ENCODE measurements at places on chromosomes 6 and 20.

DNA sequence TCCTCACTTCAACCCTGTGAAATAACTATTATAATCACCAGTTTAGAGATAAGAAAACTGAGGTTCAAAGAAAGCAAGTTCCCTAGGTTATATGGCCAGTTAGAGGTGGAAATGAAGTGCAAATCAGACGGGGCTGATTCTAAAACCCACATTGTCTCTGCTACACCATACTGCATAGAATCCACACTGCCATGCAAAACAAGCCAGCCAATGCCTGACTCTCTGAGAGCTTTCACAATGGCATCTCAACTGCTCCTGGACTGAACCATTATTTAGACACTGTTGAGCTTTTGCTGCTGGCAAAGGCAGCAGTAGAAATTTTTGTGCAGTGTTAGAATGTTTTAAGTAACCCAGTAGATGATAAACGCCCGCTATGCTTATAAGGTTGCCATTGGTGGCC, 195.2 kb upstream of the CNR1 start:
- DNase-seq = no peak

- no peak for DNase-seq
Observed at GRCh38 chr20:2707353-2708072, 14.9 kb downstream of the EBF4 start.

DNA sequence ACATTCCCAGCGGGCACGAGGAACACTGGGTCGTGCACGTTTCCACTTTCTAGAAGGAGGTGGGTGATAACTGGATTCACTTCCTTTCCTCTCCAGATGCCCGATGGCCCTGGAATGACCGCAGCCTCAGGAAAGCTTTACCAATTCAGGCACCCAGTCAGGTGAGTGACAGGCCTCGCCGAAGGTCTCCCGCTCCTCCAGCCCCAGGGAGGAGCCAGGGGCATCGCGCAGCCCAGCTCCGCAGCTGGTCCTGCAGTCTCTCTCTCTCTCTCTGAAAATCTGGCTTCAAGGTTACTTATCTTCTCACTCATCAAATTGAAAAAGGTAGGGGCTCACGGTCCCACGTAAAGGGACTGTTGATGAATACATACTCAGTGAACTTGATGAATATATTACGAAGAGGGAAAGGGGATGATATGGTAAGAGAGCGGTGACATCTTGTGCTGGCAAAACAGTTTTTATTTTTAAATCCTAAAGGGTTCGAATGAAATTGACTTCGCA, 891 bp downstream of the RIPPLY2 start:
- DNase-seq = no peak

DNA sequence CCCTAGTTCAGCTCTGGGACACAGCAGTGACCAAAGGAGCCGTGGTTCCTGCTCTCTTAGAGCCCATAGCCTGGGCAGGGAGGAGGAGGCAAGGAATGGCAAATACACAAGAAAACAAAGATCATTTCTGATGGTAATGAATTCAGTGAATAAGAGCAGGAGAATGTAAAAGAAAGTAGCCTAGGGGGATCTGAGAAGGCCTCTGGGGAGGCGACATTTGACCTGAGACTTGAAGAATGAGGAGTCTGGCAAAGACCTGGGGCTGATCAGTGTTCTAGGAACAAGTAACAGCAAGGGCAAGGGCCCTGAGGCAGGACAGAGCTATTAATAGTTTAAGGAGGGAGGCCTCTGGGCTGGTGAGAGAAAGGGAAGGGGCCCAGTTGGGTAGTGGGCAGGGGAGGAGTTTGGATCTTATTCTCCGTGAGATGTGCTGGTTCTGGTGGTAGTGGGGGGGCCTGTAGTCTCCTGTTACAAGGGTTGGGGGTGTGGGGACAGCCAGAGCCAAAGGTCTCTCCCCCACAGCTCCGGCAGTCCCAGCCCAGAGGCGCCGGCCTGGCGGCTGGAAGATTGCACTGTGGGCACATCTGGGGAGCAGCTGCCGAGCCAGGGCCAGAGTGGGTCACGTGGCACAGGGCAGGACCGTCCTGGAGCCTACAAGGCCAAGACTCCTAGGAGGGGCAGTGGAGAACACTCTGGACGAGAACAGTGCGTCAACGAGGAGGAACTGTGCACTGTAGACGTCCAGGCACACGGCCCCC, 9.3 kb upstream of the ID1 start:
- peak; percentile 98 for DNase-seq

DNA sequence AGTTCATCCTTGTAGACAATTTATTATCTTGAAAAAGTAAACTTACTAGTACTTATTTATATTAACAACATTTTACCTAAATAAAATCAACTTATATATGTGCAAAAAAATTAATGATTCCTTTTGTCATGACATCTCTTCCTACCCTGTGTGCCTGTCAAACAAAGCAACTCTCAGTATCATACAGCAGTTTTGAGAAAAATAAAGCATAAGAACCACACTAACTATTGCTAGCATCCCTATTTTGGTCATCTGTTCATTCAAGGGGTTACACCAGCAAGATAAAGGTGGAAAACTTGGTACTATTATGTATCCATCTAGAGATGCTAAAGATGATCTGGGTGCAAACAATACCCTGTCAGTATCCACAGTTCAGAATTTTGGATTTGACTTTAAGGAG, 7.4 kb upstream of the HLA-DRB1 start:
- no peak for DNase-seq

- no peak for DNase-seq
Observed at GRCh38 chr6:132194529-132194928, 206.7 kb downstream of the MOXD1 start.

GRCh38 chr6:27568226-27568897, 95.5 kb upstream of the ZNF184 start:
- no peak for DNase-seq

DNA sequence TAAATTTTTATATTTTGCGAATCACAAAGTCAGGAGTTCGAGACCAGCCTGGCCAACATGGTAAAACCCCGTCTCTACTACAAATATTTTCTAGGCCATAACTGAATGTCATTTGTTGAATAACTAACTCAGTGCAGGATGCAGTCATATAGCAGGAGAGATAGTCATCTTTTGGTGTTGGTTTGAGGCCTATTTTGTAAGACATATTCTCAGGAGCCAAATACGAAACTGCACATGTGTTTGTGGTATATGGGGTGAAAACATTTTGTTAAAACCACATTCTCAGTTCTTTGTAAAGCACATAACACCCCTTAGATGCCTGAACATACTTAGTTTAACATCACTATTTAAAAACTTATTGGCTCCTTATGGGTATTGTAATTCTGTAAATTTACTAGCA, 4.7 kb upstream of the ENPP5 start:
- DNase-seq = no peak

DNA sequence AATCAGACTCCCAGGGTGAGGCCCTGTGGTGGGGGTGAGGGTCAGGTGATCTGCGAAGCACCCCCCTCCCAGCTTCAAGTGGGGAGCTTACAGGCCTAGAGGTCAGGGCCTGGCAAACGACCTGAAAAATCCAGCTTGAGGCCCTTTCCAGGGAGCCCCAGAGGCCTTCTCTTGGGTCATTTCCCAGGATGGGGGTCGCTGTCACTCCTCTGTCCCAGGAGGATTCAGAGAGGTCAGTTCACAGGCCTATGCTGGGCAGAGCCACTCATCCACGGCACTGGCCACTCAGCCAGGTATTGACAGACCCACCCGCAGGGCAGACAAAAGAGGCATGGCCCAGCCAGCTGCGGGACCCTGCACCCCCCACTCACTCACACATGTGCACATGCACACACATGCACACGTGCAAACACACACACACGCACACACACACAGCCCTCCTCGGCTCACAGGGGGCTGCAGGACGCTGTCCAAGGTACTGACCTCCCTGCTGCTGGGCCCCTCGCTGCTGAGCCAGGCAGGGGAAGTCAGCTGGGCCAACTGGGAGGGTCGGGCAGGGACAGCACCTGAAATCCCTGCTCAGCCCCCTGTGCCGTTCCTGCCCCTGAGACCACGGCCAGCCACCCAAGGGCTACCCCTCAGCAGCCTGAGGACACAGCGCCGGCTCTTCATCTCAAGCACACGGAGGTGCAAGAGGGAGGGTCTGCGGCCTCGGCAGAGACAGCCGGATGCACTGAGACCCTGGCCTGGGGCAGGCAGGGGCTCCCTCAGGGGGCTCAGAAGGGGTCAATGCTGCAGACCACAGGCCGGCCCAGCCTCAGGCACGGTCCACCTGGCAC, 113.8 kb downstream of the TAF4 start:
- DNase-seq = peak; percentile 12

- DNase-seq = peak; percentile 20
Observed at GRCh38 chr6:157433678-157434081, 52.7 kb downstream of the ZDHHC14 start.

DNA sequence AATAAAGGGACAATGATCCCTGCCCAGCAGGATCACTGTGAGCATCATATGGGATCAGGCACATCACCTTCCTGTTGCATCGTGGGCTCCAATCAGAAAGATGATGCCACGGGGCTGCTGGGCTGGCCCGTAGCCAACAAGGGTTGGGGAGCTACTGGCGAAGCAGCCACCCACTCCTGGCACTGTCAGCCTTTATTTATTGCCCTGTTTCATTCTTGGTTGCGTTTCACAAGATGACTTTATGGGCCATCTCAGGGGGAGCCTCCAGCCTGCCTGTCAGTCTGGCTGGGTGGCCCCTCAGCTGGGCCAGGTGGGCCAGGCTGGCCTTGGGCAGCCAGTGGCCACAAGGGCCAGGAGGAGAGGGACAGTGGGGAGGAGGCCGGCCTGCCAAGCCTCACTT, 17.3 kb downstream of the VSTM2L start:
- no peak for DNase-seq

DNA sequence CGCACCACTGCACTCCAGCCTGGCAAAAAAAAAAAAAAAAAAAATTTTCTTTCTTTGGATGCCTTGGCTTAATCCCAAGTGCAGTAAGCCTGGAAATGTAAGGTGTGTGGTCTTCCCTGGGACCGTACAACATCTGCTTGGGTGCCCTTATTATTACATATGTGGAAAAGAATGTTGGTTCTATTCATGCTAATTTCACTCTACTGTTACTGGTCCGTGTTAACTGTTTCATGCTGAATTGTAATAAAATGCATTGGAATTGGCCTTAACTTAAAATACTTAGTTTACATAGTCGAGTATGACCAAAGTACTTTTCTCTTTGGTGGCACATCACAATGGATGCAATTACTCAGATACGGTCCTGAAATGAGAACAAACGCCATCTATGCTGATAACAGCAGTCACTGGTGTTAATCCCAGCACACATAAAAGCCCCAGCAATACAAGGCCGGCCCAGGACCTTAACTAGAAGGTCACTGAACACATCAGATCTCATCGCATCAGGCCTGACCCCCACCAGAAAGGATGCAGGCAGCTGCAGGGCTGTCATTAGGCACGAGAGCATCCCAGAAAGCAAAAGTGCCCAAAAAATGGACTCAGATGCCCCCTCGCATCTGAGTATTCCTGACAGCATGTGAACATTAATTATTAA, 1.2 kb downstream of the SERPINB6 start:
- DNase-seq = peak; percentile 52

DNA sequence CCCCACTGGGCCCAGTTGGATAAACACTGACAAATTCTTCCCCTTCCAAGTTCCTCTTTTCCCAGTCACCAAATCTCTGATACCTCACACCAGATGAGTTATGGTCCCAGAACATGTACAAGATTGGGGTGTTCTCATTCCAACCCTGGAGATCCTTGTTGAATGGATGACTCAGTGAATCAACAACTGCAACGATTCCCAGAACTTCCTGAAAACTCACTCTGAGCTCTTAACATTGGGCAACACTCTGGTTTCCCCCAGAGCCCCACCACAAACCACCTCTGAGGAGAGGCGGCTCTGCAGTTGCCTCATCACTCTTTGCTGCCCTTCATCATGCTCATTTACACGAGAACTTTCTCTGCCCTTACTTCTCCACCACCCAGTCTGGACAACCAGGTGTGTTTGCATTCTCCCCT, 115.2 kb downstream of the MRPL14 start:
- peak; percentile 99 for DNase-seq

- no peak for DNase-seq
Observed at GRCh38 chr6:14985366-14985765, 260.5 kb upstream of the JARID2 start.

- no peak for DNase-seq
Observed at GRCh38 chr20:53413186-53413631, 180.4 kb downstream of the ZNF217 start.

DNA sequence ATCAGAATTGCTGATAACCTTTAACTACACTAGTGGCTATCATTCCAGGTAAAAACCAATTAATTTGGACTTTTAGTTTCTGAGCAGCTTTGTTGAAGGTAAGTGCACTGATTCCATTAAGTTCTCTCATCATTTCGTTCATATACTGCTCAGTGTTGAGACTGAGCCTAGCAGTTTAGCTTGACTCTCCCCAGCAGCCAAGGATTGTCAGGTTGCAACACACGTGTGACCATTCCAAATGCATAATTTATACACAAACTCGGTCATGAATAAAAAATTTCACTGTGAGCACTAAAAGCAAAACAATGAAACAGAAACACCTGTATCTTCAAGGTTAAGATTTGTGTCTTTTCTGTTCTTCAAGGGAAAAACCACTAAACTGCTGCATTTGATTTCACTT, 8.9 kb downstream of the FERMT1 start:
- DNase-seq = no peak

DNA sequence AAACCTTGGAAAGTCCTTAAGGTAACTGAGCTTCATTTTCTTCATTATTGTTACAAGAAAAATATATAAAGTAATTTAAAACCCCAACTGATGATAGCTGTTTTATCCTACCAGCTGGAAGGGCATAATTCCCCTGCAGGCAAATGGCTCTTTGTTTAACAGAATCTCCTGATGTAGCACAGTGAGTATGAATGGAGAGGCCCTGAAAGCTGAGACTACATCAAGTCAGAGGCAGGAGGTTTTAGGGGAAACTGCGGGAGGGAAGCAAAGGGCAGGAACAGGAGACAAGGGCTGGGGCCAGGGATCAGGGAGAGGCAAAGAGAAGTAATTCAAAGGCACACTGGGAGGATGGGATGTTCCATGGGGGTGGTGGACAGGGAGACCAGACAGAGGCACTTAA, 119.0 kb upstream of the LRFN2 start:
- DNase-seq = no peak

- DNase-seq = peak; percentile 30
Observed at GRCh38 chr6:126038234-126038633, 51.9 kb downstream of the TRMT11 start.

DNA sequence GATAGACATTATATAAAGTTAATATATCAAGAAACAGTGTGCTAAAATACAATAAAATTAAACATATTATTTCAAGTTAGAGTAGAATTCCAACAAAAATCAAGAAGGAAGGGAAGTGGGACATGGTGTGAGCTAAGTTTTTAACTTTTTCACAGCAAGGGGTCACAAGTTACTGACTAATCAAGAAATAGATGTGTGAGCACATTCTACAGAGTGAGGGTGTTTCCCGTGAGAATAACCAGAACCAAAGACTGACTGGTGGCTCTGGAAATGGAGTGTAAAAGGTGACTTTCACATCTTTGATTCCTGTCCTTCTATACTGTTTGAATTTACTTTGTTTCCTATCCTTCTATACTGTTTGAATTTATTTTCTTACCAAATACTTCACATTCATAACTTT, 206.6 kb downstream of the TASP1 start:
- no peak for DNase-seq

- no peak for DNase-seq
Observed at GRCh38 chr6:16546861-16547260, 214.4 kb downstream of the ATXN1 start.

GRCh38 chr6:35973670-35974222, 50.7 kb downstream of the SLC26A8 start:
- DNase-seq = no peak

Measured in EH (cell line).